ENCODE measurements at places on chromosomes 5 and 9.

GRCh38 chr5:93072831-93073459 lies 508.1 kb downstream of the NR2F1-AS1 start:
- no peaks in the 10 kb centered on the region for H3K36me3 ChIP-seq
- no peak overlapping the region for H3K27ac ChIP-seq
- H3K4me1 ChIP-seq = peaks cover 1% of the 10 kb centered on the region
- no peaks in the 10 kb centered on the region for H3K27me3 ChIP-seq

GRCh38 chr5:57538341-57538955 lies 55.8 kb upstream of the ACTBL2 start:
- no peaks in the 10 kb centered on the region for H3K4me1 ChIP-seq
- no peak for DNase-seq
- no peaks in the 10 kb centered on the region for H3K36me3 ChIP-seq
- no peak overlapping the region for H3K4me3 ChIP-seq
- no peaks in the 10 kb centered on the region for H3K27me3 ChIP-seq

DNA sequence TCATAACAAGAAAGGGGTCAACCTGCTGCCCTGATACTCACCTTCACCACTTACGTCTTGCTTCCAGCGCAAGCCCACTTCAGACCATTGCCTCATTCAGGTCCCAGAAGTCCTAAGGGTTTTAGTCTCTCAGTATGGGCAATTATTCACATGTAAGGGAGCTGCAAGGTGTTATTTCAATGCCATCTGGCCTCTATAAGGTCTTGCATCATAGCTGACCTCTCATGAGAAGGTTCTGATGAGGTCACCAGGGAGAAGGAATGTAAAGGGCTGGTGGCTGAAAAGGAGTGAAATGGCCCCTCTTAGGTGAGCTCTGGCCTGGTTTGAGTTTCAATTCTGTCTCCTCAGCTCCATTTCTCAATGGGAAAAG lies 1.5 kb upstream of the MARCHF3 start:
- H3K27me3 ChIP-seq = peaks cover 22% of the 10 kb centered on the region
- no peak for DNase-seq
- H3K36me3 ChIP-seq = no peaks in the 10 kb centered on the region
- no peak overlapping the region for H3K27ac ChIP-seq
- no peak overlapping the region for H3K4me3 ChIP-seq

GRCh38 chr5:135942202-135942771 lies 12.5 kb downstream of the LECT2 start:
- no peaks in the 10 kb centered on the region for H3K27me3 ChIP-seq
- H3K27ac ChIP-seq = no peak overlapping the region
- no peaks in the 10 kb centered on the region for H3K4me1 ChIP-seq
- no peaks in the 10 kb centered on the region for H3K36me3 ChIP-seq
- no peak for DNase-seq
- H3K4me3 ChIP-seq = no peak overlapping the region

DNA sequence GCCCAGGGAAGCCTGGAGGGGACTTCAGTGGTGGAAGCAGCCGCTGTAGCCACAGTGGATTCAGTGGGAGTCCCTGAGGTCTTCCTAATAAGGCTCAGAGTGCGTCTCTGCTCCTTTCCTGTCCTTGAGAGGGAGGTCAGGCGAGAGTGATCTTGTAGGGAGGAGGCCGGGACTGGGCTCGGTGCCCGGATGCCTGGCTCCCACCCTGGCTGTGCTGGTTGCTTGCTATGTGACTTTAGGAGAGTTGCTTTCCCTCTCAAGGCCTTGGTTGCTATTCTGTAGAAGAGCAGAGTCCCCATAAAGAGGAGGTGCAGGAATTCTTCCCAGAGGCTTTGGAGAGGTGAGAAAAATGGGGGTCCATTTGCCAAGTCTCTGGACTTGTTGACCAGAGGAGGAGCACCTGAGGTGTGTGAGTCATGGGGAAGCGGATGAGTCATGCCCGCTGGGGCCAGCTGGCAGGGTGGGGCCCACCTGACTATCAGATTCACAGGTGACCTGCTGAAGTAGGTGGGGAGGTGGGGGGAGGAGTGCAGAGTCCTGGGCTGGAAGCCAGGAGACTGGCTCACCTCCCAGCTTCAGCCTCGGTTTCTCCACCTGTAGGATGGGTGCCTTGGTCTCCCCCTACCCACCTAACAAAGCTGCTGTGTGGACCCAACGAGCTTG lies 13.8 kb downstream of the GSN start:
- peaks cover 78% of the 10 kb centered on the region for H3K4me1 ChIP-seq
- H3K4me3 ChIP-seq = no peak overlapping the region
- peak overlapping the region; percentile 95 for H3K27ac ChIP-seq
- no peaks in the 10 kb centered on the region for H3K36me3 ChIP-seq

- DNase-seq = peak; percentile 64
- H3K4me1 ChIP-seq = peaks cover 43% of the 10 kb centered on the region
- no peaks in the 10 kb centered on the region for H3K27me3 ChIP-seq
- no peaks in the 10 kb centered on the region for H3K36me3 ChIP-seq
- no peak overlapping the region for H3K4me3 ChIP-seq
- peak overlapping the region; percentile 93 for H3K27ac ChIP-seq
These were observed 38.8 kb downstream of the MYO10 start for GRCh38 chr5:16897284-16897704.

DNA sequence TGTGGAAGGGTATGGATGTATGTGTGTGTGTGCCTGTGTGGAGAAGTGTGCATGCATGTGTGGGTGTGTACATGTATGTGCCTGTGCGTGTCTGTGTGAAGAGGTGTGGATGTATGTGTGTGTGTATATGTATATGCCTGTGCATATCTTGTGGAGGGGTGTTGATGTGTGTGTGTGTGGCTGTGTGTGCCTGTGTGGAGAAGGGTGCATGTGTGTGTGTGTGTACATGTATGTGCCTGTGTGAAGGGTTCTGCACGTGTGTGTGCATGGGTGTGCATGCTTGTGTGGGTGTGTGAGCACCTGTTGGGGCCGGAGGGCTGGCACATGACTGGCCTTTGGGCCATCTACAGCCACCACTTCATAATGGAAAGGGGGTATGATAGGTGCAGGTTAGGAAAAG lies 291.4 kb downstream of the IRX2 start:
- DNase-seq = no peak
- H3K36me3 ChIP-seq = no peaks in the 10 kb centered on the region
- no peak overlapping the region for H3K4me3 ChIP-seq
- H3K27me3 ChIP-seq = no peaks in the 10 kb centered on the region
- H3K4me1 ChIP-seq = no peaks in the 10 kb centered on the region
- H3K27ac ChIP-seq = no peak overlapping the region

DNA sequence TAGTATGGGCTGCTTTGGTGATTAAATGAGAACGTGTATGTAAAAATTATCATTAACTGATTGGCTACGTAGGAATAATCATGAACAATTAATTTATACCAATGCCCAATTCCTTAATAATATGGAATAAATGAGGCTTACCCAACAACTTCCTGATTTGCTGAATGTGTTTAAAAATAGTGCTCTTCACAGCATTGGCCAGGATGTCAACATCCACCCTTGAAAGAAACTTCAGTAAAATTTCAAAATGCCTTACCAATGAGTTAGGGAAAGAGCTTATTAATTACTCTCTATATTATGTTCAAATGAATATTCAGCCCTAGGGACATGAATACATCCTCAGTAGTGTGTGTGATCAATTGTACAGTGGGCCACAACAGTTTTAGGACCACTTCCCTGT lies 401.4 kb downstream of the PSAT1 start:
- H3K4me3 ChIP-seq = no peak overlapping the region
- H3K4me1 ChIP-seq = no peaks in the 10 kb centered on the region
- no peak for DNase-seq
